ENCODE measurements at places on chromosomes 2 and 18.

- peak; percentile 93 for DNase-seq
Observed at GRCh38 chr2:73981081-73982001, 3.4 kb upstream of the TET3 start.

DNA sequence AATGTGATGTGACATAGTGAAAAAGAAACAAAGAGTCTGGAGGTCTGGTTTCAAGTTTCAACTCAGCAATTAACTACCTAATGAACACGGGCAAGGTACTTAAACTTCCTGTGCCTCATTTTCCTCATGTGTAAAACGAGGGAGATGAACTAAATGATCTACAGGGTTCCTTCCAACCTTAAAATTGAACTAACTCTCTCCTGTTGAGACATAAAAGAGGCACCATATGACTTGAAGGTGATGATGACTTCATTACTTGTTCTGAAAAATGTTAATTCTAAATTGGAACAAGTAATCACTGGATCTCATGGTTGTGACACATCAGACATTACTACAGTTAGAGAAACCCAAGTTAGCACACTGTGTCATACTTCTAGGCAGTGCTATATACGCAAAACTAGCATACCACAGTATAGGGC, 8.9 kb upstream of the REL start:
- no peak for DNase-seq

DNA sequence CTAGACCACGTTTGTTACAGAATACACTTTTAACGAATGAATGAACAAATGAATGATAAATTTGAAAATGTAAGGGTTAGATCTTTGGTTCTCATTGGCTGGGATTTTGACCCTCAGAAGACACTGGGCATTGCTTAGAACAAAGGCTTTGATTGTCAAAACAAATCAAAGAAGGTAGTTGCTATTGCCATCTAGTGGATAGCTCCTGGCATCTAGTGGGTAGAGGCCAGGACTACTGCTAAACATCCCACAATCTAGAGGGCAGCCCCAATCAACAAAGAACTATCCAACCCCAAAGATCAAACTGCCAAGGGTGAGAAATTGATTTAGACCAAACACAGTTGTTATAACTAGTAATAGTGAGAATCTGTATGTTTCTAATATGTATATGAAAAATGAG, 552.3 kb downstream of the KCNJ3 start:
- DNase-seq, result no peak

DNA sequence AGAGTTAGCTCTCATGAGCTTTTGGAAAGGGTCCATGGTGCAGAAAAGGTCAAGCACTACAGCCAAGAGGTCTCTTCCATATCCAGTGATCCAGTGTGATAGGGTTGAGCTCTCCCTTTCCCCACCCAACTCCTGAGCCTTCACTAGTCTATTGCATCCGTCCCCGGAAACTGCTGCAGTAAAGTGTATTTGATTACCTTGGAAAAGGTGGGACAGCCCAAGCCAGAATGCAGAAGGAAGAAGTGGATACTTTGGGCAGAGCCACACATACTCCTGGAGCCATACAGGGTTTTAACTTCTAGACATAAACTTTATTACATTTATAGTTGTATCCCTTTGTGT, 3.6 kb downstream of the PNKD start:
- DNase-seq, result peak; percentile 46

DNA sequence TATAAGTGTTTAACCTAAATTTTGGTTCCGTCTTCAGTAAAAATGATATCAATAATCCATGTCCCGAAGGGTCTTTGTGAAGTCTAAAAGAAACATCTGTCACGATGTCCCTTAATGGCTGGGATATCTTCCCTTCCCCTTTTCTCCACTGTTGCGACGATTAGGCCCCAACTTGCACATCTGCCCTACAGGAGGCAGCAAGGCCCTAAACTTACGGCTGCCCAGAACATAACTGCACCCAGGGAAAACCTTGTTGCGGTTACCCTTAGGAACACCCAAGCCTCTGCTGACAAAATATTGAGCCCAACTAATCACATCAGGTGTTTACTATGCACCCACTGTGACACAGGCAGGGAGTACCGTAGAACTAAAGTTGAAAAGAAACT, 1.3 kb upstream of the SMAD2 start:
- DNase-seq, result no peak
